ENCODE measurements at places on chromosomes 4 and X.

DNA sequence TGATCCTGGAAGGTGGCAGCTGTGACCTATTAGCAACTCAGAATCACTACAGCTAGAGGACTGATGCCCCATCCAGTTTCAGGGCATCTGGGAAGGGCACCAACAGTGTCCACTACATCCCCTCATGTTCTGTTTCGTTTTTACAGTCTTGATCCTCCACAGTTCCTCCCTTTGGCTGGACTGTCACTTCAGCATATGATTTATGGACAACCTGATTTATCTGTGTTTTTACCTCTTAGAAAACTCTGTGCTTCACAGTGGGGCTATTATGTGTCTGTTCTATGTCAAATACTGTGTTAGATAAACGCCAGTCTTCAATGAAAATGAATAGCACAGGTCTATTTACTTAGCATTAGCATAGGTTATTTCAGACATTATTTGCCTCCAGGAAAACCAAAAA lies 63.1 kb upstream of the GRPR start:
- DNase-seq: no peak

DNA sequence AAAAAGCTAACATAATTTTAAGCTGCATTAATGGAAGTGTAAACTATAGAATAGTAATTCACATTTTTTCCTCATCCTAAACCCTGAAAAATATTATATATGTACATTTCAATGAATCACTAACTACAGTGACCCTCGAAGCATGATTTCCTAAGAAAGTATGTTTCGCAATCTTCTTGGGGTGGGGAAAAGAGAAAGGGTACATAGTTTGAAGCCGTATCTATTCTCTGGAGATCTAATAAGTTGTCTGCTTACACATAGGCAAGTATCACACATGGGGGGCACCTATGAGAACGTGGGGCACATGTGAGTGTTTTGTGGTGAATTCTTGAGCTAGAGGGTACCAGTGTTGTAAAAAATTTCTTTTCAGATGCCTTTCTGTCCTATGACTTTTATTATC lies 71.2 kb downstream of the JADE1 start:
- no peak for DNase-seq

DNA sequence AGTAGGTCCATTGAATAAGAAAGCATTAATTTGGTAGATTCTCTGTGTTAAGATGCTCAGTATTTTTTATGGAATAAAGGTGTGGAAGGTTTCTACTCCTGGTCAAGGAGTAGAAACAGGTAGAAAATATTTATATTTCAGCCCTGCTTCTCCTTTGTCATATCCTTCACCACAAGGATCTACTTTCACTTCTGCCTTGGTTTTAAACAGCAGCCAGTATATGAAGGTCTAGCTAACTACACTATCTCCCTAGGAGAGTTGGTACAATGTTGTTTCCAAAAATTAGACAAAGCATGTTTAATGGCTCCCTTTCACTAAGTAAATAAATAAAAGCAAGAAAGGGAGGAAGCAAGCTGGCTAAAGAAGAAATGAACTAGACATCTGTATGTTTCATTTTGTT lies 44.6 kb upstream of the GYPA start:
- no peak for DNase-seq

DNA sequence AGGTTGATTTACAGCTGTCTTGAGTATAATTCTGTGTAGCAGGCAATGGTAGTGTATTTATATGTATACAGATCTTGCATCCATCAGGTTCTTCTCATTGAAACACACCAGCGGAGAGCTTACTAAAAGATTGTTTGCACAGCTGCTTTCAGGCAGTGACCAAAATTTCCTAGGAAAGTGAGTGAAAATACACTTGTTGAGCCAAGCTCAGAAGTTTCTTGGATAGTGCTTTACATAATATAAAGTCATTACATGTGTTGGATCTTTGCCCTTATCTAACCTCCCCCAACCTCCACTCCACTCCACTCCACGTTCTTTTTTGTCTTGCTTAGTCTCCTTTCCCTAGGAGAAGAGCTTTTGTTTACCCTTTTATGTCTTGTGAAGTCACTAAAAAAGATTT lies 34.1 kb downstream of the CNKSR2 start:
- no peak for DNase-seq

DNA sequence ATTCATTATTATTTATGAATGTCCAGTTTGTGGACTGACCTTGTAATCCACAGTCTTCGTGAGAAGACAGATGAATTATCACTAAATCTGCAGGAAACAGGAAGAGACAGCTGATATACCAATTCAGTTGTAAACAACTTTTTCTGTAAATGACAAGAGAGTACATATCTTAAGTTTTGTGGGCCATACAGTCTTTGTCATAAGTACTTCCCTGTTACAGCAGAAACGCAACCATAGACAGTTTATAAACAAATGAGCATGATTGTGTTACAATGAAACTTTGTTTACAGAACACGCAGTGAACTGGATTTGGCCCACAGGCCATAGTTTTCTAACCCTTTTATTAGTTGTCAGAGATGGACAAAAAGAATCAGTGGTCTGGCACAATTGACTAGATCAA lies 443.4 kb downstream of the PDGFC start:
- no peak for DNase-seq

Measured in amygdala (tissue), 56 donors.